ELF-1 (cell line): ENCODE measurements at places on chromosomes 7 and 10.

- no peak for DNase-seq
These were observed 338.3 kb upstream of the TEX47 start for GRCh38 chr7:89133819-89134218.

- no peak for DNase-seq
These were observed 129.1 kb upstream of the INSYN2A start for GRCh38 chr10:127325506-127325905.

GRCh38 chr7:32500922-32501341 is 5.6 kb downstream of the AVL9 start:
- DNase-seq = no peak

- DNase-seq = peak; percentile 34
These were observed 236.6 kb upstream of the MKLN1 start for GRCh38 chr7:131090886-131091692.

DNA sequence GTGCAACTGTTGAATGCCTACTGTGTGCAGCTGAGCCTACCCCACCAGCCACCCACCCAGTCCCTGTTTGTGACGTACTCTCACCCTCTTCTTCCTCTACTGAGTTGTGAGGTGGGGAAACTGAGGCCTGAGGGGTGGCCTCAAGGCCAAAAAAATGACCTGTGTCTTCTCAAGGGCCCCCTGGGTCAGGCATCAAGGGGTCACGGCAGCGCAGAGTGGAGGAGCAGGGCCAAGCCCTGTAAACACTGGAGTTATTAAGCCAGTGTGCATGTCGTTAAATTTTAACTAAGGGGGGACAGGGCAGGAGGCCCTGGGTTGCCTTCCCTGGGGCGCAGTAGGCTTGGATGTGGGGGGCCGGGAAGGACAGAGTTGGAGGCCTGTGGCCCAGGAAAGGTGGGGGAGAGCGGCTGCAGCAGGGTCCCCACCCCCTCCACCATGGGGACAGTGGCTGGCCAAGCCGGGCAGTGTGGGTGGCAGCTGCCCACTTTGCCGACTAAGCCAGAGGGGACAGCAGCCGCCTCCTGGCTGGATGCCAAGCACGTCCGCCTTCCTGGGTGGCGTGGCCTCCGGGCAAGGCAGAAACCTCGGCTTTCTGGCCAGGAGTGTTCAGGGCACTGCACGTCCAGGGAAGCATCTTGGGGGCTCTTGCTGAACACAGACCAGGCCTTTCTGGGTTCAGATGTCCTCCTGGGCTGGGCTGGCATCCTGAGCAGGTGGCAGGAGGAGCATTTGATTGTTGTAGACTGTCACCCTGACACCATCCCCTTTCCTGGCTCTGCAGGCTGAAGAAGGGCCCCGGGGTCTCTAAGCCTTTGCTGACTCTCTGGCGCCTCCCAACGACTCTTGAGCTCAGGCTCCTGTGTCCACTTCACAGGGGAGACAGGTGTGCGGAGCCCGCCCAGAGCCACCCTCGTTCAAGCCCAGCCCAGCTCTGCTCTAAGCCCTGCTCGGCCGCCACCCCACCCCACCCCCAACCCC is 1.9 kb downstream of the SLC29A4 start:
- DNase-seq = peak; percentile 79

DNA sequence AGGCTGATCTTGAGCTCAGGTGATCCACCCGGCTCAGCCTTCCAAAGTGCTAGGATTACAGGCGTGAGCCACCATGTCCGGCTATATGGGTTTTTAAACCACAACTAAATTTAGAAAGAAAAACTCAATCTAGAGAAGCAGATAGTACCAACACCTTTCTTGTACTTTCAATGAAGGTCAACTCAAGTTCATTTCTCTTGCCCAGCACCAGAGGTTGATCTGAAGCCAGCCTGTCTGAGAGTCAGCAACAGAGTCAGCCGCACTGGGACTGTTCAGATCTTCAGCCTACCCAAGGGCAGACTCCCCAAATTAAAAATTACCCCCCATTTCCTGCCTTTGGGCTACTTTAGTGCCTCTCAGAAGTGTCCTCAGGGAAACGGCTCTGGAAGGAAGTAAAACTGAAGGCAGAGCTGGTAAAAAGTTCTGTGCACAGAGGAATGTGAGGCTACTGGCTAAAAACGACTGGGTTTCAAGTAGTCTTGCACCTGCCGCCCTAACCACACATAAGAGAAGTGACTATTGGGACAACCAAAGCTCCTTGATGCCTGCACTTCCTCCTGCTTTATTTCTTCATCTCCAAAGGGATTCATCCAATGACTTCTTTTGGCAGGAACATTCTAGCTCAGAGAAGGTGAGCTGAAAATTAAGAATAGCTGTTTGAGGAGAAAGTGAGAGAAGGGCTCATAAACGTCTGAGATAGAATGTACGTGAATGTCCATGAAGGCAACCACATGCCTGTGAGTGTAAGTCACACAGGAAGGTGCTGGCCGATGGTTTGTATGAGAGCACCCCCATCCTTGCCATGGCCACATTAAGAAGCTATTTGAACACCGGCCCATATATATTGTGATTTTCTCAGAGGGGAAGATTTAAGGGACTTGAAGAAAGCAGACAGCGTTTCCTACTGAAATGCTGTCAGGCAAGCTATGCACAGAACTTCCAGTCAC is 142.4 kb upstream of the PRR15 start:
- no peak for DNase-seq

DNA sequence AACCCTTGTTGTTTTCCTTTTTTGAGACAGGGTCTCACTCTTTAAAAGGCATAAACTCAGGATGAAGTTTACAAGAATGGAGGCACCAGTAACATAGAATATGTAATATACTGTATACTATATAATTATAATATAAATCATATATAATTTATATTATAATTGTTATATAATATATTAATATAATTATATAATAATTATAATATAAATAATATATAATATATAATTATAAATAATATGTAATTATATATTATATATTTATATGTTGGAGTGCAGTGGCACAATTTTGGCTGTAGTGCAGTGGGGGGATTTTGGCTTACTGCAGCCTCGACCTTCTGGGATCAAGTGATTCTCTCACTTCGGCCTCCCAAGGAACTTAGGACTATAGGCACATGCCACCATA is 96.1 kb downstream of the LRMDA start:
- no peak for DNase-seq

GRCh38 chr7:20223356-20223755 is 6.2 kb upstream of the MACC1 start:
- no peak for DNase-seq

- no peak for DNase-seq
These were observed 9.8 kb downstream of the PLCE1 start for GRCh38 chr10:94003488-94003887.

- DNase-seq = no peak
These were observed 89.3 kb downstream of the ZMYND11 start for GRCh38 chr10:224571-224970.

DNA sequence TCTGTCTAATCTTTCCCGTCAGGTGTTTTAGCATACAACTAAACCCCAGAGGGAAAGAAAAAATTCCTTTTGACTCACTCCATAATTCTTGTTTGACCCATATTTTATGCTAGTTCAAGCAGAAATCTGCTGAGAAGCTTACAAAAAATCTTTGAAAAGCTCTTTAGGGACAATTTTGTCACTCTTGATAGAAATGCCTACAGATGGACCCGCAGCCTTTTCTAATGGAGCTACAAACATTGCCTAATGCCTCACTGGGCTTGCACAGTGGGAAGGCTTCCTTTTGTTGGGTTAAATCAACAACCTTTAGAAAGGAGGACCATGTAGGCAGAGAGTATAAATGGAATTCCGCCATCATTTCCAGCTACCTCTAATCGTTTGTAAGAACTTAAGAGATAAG is 344.5 kb downstream of the PCLO start:
- DNase-seq = peak; percentile 6

DNA sequence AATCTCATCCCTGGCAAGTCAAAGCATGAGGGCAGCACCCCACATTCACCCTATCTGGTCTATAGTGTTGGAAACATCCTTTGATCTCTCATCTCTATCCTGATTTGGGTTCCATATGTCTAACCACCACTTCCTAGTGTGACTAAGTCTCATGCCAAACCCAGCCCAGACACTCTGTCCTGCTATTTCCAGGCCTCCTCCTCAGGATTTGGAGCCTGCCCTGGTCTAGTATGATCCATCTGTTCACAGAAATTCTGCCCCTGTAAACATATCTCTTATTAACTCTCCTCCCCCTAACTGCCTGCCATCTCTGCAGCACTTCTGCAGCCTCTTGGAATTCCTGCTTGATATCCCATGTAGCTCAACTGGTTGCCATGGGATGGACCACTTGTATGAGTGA is 320.9 kb upstream of the IMMP2L start:
- no peak for DNase-seq

GRCh38 chr7:8154272-8154671 is 107.7 kb downstream of the ICA1 start:
- DNase-seq = no peak

GRCh38 chr7:116661865-116662264 is 10.1 kb upstream of the MET start:
- DNase-seq = no peak

- DNase-seq = no peak
These were observed 596 bp upstream of the GDF2 start for GRCh38 chr10:47321521-47322195.

DNA sequence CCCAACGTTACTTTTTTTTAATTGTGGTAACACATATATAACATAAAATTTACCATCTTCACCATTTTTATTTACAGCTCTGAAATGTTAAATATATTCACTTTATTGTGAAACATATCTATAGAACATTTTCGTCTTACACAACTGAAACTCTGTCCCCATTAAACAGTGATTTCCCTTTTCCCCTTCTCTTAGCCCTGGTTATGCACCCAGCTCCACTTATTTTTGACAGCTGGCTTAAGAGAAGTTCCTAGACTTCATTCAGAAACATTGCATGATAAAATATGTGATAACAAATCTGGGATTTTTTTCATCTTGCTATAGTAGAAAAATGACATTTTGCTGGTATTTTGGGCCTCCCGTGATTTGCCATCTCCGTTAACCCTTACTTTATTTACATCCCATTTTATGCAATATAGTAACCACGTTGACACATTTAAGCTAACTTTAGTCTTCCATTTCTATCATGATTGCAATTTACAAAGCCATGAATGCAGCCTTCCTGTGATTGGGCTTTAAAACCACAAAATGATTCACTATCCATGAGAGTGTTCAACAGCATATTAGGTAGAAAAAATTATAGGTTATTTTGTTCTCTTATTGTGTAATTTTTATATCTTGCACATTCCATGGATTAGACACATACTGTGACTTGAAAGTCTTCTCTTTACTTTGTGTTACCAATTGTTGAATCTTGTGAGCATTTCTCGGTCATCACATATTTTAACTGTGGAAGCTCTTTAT is 139.6 kb downstream of the SND1 start:
- no peak for DNase-seq

GRCh38 chr10:121580276-121581116 is 17.7 kb downstream of the FGFR2 start:
- DNase-seq = peak; percentile 96

DNA sequence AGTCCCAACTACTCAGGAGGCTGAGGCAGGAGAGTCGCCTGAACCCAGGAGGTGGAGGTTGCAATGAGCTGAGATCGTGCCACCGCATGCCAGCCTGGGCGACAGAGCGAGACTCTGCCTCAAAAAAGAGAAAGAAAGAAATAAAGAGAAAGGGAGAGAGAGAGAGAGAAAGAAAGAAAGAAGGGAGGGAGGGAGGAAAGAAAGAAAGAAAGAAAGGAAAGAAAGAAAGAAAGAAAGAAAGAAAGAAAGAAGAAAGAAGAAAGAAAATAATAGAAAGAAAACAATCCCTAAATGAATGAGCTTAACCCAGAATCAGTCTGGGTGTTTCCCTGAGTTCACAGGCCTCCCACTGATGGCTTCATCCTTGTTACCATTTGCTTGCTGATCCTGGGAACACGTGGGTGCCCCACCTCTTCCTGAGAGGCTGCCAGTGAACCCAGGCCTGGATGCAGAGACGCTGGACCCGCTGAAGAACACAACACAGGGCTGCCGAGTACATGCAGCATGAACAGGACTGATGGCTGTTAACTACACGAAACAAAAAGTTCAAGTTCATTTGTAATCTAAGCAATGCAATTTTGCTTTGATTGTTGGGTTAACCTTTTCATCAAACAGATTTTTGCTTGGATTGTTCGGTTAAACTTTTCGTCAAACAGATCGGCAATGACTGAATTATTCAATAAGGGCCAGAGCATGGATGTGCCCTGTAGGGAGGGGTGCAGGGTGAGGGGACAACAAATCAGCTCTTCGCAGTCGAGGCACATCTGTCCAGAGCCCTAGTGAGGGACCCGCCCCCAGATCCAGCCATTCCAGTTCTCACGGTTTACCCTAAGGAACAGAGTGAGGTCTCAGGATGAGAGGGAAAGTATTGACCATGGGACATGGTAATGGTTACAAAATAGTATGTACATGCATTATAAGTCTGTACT is 11.5 kb downstream of the NPFFR1 start:
- no peak for DNase-seq

DNA sequence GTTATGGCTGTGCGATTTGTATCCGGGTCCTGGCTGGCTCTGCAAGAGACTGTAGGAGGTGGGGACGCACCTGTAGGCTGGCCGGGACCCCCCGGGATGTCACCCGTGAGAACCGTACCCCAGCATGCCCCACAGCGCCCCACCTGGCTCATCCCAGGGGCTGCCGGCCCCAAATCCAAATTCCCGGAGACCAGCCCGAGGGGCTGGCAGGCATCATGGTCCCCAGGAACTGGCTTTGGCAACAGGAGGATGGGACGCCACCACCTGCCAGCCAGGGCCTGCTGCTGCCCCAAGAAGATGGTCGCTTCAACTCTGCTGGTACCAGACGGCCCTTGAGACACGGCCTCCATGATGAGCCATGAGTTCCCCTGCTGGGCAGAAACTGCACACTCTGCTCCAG is 239.4 kb downstream of the ELFN1 start:
- DNase-seq = no peak

GRCh38 chr7:24601600-24601999 is 28.3 kb downstream of the PALS2 start:
- DNase-seq = no peak

DNA sequence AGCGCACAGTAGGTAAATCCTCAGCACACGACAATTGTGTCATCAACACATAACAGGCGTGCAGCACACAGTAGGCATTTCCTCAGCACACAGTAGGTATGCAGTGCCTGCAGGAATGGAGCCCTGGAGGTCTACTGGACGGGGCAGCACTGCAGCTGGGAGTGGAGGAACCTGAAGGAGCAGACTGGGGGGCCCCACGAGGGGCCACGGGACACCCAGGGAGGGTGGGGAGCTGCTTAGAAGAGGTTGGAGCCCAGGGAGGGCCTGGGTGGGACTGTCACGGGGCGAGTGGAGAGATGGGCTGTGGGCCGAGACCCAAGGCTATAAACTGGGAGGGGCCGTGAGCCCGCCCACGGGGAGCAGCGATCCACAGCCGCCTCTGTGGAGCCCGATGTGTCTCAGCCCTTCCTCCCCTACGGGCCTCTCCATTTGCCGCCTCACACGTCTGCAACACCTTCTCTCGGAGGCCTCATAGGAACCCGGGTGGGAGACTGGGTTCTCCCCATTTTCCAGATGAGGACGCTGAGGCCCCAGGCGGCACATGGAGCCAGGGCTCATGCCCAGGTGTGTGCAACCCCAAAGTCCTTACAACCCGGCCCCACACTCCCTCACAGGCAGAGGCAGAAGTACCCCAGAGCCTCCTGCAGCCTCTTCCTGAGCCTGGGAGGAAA is 101.5 kb downstream of the MICALL2 start:
- no peak for DNase-seq

GRCh38 chr7:20441991-20442441 is 111.3 kb downstream of the ITGB8 start:
- DNase-seq = no peak

GRCh38 chr10:24480447-24480846 is 243.2 kb downstream of the ARHGAP21 start:
- no peak for DNase-seq

GRCh38 chr10:117399341-117400196 is 24.3 kb upstream of the PDZD8 start:
- no peak for DNase-seq

GRCh38 chr7:128154504-128154903 is 86.6 kb upstream of the LEP start:
- no peak for DNase-seq
